ENCODE measurements at places on chromosomes 12 and 14.
A peak's percentile ranks its signal among the peaks of the same experiment; 100 is the strongest.

DNA sequence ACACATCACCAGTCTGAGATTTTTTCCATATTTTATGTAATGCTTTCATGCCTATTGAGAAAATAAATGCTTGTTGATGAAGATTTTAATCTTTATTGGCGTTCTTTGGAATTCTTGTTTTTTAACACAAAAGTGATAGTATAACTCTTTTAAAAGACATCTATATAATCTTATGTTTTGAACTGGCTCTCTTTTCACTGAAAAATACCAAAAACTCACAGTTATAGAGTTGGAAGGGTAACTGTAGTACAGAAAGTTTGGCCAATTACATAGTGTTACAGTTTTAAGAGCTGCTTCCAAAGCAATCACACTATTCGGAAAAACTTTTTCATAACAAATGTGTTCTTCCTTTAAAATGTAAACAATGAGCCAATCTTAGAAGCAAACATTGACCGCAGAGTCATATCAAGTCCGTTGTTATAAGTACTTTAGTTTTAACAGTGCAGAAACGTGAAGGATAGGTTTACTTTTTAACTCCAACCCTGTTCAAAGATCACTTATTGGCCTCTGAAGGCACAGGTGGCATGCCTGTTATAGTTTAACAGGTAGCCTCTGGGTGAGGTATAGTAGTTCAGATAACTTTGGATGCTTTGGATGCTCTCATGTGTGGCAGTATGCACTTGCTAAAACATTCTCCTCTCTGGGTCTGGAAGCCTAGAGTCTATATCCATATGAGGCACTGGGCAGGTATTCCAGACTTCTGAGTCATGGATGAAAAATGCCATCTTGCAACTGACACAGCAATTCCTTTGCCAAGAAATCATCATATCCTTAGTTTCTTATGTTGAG, 12.1 kb upstream of the NTN4 start:
- DNase-seq, result no peak

DNA sequence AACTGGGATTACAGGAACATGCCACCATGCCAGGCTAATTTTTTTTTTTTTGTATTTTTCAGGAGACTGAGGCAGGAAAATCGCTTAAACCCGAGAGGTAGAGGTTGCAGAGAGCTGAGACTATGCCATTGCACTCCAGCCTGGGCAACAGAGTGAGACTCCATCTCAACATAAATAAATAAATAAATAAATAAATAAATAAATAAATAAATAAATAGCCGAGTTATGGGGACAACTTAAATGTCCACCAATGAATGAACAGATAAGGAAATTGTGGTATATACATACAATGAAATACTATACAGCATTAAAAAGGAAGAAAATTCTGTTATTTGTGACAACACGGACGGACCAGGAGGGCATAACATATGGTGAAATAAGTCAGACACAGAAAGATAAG, 325.7 kb downstream of the NELL2 start:
- no peak for DNase-seq

DNA sequence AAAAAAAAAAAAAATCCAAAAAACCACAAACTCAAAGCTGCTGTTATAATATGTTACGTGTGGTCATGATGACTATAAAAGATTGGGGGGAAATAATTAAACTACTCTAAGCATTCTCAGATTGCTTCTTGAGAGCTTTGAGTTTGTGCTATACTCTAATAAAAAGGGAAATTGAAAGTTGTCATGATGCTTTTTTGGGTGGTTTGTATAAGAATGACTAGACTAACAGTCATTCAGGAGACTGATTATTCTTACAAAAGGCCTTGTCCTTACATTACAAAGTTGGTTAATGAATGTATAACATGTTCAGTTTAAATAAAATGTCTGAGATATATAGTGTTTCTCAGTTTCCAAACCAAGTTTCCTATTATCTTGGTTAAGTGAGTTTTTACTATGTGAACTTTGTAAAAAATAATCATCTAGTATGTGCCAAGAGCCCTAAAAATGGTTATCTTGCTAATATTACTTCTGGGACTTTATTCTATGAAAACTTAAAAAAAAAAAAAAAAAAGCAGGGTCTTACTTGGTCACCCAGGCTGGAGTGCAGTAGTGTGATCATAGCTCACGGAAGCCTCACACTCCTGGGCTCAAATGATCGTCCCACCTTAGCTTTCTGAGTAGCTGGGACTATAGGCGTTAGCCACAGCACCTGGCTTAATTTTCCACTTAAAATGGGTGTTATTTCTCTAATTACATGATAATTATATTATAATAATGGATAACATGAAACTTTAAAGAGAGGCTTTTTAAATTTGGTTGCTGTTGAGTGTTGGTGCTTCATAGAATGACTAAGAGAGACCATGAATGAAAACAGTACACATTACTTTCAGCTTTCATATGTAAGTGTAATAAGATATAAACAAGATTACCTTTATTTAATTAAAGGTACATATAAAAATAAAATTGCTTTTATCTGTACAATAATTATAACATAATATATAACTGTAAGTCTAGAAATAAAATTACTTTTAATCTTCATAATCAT, 459.6 kb upstream of the RGS6 start:
- DNase-seq, result no peak

DNA sequence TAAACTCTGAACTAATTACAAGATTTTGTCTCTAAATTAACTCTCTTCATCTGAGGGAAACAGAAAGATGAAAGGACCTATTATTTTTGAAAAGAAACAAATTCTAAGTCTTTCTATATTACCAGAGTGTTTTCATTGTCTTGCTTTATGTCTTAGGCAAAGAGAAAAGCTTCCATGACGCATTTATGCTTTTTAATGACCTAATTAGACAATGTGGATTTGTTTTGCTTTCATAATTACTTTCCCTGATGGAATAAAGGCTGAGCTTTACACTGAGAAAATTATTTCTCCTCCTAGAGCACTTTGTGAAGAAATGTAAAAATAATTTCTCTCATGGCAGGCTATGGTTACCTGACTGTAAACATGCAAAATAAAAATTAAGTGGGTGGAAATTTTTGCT, 138.0 kb upstream of the SLCO1C1 start:
- DNase-seq, result no peak

GRCh38 chr12:71955970-71956369, 17.3 kb downstream of the TPH2 start:
- DNase-seq, result no peak

DNA sequence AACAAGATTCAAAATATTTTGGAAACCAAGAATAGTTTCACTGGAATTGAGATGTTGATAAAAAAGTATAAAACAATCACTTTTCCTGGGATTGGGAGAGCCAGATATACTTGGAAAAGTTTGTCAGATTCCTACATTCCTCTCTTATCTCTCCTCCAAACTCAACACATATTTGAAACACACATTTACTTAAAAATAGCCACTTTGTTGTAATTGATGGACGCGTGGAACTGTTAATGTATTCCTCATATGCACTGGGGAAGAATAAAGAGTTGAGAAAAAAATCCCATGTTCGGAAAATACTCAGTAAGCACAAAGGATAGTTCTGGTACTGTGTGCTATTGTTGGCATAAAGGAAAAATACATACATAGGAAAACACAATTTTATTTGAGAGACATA, 195.6 kb upstream of the FLRT2 start:
- no peak for DNase-seq

GRCh38 chr14:39229601-39230110, 4.1 kb upstream of the MIA2 start:
- no peak for DNase-seq

DNA sequence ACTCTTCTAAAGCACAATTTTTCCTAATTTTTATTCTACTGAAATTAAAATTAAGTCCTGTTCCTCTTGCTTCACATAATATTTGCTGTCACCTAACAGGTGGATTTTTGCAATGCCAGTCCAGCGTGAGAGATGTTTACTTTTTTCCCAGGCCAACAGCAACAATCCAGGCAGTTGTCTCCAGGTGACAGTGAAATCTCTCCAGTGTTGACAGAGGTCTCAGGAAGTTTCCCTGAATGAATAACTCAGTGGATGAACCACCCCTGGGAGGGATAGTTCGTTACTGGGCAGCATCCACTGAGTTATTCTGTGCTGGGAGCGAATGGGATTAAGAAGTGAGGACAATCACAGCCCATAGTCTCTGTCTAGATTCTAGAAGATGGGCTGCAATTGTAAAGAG, 7.1 kb upstream of the NT5DC3 start:
- no peak for DNase-seq

DNA sequence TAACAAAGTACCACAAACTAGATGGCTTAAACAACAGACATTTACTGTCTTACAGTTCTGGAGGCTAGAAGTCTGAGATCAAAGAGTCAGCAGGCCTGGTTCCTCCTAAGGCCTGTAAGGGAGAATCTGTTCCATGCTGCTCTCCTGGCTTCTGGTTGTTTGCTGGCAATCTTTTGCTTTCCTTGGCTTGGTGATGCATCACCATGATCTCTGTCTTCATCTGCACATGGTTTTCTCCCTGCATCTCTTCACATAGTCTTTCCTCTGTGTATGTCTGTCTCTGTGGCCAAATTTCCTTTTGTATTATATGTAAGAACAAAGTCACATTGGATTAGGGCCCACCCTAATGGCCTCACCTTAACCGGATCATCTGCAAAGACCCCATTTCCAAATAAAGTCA, 168.5 kb downstream of the CAPZA3 start:
- DNase-seq, result no peak

- peak; percentile 89 for DNase-seq
Measured at GRCh38 chr12:54419088-54419887, at the start of gene ITGA5. Gene ITGA5, minus strand, starts transcription at chr12:54419266. Its CDS starts 68 bp downstream, at chr12:54419198.

- DNase-seq, result no peak
Measured at GRCh38 chr14:34138175-34138574, 187.3 kb upstream of the EGLN3 start.

DNA sequence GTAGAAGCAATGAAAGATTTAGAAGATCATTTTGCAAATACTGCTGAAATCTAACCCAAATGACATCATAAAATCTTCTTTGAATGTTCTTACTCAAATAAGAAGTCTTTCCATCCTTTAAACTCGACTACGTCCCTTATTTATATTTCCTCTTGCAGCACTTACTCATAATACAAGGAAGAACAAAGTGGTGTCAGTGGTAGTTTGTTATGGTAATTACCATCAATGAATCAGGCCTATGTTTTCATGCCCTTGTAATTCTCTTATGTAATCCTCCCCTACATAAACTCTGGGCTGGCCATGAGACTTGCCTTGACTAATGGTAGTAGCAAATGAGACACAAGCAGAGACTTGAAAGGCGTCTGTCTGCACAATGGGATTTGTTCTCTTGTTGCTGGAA, 17.0 kb downstream of the EEA1 start:
- DNase-seq, result no peak

DNA sequence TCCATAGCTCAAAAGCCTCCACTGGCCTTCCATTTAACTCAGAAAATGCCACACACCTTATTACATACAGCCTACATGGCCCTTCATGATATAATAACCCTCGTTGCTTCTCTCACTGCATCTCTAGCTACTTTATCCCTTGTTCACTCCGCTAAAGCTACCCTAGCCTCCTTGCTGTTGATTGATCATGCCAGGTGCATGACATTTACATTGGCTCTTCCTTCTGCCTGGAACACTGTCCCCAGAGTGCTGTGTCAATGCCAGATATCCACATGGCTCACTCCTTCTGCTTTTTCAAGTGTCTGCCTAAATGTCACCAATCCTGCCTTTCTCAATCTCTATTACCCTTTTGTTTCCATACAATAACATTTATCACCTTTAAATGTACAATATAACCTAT, 58.3 kb downstream of the CAND1 start:
- DNase-seq, result no peak

DNA sequence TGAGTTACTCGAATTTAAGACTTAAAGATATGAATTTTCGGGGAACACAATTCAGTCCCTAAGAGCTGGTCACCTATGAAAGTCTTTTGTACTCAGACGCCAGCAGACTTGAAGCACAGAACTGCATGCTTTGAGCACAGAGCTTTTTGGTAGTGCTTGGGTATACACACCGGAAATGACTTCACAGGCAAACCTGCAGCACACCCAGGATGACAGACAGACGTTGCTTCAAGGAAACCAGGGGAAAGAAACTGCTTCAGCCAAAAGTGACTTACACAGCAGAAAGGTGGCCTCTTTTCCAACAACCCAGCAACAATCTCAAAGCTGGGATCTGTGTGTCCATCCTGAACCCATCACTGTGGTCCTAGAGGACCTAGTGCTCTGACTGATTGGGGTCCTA, 975.1 kb downstream of the AACS start:
- no peak for DNase-seq

DNA sequence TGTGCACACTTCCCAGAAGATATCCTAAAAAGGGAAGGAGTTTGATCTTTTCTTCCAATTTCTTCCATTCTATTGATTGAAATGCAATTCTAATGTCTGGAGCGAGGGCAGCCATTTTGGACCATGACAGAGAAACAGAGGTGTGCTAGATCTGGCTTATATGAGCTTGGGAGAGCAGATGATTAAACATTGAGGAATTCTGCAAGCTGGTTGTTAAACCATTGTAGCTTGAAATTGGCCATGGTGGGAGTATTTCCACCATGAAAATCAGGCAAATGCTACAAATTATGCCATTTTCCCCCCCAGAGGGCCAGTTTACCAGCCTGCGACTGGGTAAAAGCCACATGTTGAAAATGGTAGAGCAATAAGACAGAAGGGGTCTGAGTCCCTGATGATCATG, 155.0 kb downstream of the PAWR start:
- DNase-seq, result no peak

DNA sequence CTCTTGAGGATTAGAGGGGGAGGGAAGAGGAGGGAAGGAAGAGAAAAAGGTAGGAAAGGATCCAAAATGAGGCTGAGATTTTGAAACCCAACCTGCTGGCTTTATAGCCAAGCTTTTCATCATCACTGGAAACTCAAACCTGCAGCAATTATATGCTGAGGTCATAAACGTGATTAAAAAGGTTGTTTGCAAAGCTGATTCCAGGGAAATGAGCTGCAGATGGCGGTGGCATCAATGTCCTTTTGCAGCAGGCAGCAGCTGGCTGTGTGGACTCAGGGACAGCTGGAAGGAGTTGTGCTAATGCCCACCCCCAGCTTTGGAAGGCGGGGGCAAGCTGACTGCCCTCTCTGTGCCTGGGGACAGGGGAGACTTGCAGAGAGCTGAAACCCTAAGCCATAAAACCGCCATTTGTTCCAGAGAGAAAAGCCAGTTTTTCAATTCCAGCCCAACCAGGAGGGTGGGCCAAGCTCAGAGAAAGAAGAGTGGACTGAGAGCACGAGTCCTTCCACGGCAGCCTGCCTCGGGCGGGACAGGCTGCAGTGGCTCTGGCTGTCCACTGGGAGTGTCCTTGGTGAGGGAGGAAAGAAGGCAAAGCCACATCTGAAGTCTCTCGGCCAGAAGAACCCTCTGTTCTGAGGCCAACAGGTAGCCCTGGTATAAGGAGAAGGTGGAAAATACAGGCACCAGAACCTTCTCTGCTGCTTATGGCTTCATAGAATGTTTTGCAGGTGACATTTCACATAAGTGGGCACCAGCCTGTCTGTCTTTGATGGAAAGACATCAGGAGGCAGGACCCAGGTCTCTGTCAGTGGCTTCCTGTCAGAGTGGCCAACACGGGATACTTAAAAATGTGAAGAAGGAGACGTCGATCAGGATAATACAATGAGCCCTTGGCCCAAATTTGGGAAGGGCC, 90.7 kb downstream of the SINHCAF start:
- peak; percentile 48 for DNase-seq

- DNase-seq, result no peak
Measured at GRCh38 chr14:50528000-50528399, 4.4 kb downstream of the MAP4K5 start.
